ENCODE measurements at places on chromosomes 16 and 17.
A peak's percentile ranks its signal among the peaks of the same experiment; 100 is the strongest.

GRCh38 chr17:40515011-40515410, 13.6 kb upstream of the TNS4 start:
- no peak for DNase-seq

- DNase-seq: no peak
These were observed 13.8 kb upstream of the MTSS2 start for GRCh38 chr16:70699696-70700095.

DNA sequence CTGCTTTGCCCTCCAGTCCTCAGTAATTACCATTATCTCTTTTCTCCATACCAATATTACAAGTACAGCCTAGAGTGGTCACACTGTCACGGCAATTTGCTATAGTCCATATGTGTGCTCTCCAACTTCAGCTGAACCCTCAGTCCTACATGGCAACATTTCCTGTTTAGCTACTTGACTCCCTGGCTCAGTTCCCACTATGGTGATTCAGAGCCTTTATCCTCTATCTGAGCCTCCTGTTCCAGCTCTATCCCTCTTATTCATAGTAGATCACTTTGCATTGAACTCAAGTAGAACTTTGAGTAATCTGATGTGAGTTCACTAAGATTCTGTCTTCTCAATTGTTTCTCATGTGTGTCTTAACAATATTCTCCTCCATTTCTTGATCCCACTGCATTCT, 43.7 kb upstream of the GOSR1 start:
- peak; percentile 70 for DNase-seq

GRCh38 chr16:77290451-77291115, 91.4 kb downstream of the SYCE1L start:
- DNase-seq: no peak

DNA sequence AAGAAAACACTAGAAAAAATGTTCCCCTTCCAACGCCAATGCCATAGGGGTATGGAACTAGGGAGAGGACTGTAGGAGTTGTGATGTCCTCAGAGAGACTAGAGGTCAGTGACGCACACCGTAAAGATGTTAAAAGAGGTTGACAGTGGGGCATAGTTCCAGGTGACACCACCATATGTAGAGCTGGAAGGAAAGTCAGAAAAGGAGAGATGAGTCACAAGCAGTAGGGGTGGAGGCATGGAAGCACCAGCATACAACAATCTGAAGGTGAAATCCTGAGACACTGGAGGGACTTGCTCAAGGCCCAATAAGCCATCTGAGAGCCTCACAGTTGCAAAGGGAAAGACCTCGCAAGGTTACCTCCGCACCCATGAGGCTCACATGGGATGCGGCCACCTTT, 76.0 kb downstream of the ZNF18 start:
- DNase-seq: no peak

GRCh38 chr17:17633310-17633709, 41.8 kb upstream of the PEMT start:
- no peak for DNase-seq

DNA sequence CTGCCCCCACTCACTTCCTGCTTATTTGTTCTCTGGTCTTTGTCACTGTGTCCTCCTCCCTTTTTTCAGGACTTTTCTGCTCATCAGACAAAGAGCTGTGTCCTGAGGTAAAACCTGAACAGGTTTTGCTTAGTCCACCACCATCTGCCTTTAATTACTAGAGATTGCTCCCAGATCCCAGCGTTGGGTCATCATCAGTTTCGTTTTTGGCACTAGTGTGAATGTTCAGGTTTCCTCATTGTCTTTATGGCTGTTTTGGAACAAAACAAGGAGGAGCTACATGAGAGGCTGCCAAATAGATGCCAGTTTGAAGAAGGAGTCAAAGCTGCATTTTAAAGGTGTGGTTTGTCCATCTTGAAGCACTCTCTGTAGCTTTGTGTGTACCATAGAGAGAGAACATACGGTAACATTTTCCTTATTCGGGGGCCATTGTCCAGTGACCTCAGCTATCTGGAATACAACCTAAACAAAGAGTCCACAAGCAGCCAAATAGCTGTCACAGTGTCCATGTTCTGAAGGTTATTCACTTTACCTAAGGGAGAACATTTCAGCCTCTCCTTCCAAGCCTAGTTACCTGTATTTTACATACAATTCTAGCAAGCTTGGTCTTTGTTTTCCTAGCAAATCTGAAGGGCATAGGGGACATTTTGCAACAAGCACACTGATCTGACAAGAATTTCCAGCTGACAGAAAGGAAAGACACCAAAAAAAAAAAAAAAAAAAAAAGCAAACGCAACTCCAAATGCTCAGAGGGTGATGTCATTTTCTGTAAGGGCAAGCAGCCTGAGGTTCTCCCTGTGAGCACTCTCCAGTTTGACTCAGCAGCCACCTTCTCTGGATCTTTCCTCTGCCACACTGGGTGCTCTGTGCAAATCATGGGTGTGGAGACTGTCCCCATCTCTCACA, 196.1 kb downstream of the NTN1 start:
- DNase-seq: peak; percentile 68

DNA sequence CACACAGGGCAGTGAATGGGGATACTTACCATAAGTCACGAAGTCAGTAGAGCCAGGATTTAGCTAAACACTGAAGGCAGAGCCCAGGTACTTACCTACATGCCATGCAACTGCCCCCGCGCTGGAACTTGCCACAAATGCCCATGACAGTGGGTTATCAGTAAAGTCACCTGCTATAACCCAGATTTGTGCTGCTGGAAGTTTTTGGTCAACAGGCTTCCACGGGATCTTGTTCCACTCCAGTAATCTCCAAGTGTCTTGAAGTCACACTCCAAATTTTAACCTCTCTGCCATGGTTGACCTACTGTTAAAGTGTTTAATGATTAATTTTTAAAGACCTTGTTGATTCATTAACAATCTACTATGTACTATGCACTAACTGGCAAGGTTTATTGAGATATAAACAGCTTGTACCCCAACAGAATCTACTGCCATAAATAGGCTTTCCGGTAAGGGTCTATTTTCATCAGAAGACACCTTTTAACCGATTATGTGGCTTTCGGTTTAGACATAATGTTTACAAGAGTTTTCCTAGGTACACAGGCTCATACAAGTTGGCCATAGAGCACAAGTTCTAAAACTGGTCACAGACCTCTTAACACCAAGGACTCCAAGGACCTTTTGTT, 6.3 kb upstream of the SLC5A11 start:
- no peak for DNase-seq

- DNase-seq: peak; percentile 6
These were observed 275.5 kb upstream of the IRX5 start for GRCh38 chr16:54655121-54655590.

GRCh38 chr17:81518785-81519283, 6.2 kb upstream of the ACTG1 start:
- no peak for DNase-seq

DNA sequence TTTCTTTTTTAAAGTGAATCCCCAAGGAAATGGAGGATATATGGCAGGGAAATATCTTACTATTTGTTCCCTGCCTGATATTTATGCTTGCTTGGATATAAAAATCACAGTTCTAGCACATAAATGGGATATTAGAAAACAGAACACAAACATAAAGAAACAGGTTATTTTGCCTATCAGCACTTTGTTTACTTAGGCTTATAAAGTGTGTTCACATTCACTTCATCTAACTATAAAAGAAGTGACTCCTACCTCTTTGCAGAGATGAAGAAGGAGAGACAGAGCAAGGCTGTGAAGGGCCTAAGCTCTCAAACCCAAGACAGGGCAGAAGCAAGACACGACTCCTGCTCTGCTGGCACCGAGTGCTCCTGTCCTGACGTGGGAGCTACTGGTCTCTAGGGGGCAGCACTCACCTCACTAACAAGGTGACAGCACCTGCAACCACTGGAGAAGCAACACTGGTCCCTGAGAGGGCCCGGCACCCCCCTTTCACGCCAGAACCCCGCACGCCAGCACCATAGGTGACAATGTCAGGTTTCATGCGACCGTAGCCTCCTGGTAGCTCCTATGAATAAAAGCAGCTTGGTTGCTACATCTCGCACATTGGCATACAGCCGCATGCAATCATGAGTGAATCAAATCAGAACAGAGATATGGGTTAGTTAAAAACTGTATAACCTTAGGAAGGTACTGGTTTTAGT, 32.0 kb downstream of the MBTPS1 start:
- peak; percentile 15 for DNase-seq

DNA sequence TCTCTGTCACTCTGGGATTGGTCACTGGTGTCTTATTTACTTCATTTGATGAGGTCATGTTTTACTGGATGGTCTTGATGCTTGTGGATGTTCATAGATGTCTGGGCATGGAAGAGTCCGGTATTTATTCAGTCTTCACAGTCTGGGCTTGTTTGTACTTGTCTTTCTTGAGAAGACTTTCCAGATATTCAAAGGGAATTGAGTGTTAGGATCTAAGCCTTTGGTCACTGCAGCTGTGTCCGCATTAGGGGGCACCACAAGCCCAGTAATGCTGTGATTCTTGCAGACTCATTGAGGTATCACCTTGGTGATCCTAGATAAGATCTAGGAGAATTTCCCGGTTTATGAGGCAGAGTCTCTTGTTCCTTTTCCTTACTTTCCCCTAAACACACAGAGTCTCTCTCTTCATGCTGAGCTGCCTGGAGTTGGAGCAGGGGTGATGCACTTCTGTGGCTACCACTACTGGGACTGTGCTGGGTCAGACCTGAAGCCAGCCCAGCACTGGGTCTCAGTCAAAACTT, 214.7 kb downstream of the SPECC1 start:
- no peak for DNase-seq

DNA sequence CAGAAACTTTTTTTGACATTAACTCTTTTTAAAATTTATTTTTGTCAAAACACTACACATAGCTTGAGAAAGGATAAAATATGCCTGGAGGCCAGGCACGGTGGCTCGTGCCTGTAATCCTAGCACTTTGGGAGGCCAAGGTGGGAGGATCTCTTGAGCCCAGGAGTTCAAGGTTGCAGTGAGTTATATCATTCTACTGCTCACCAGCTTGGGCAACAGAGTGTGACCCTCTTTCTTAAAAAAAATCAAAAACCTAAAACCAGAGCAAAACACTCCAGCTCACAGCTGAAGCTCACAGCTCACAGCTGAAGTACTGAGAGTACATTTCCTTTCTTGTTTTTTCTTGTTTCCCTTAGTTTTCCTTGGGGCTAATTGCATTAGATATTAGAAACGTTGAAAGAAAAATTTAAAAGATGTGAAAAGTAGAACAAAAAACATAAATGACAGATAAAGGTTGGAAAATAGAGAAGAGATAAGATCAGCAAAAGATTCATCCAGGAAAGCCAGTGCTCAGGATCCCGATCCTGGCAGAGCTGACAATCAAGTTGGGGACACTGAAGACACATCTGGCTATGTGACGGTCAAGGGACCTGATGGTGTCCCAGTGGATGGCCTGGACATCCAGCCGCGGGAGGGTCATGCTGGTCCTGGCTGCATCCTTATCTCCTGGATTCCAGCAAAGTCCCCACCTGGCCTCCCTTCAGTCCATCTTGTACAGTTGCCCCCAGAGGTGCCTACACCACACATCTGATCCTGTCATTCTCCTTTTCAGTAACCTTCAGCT, 9.8 kb downstream of the CHST6 start:
- no peak for DNase-seq

- no peak for DNase-seq
These were observed 18.1 kb downstream of the ITPRIPL2 start for GRCh38 chr16:19131825-19132218.

DNA sequence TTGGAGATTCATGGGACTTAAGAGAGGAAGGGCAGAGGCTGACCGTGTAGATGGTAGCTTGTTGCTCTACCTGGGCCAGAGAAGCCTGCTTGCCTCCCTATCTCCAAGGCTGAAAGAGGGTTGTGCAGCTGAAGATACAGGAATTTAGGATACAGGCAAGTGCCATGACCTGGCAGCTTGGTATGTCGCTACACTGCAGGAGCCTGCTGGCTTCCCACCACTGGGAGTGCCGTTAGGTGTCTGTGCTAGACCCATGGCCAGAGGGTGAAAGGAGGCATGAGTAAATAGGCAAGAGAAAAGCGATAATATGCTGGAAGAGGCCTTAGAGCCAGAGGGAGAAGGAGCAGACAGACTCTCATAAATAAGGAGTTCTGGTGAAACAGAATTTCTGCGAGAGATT, 10.6 kb downstream of the NAA60 start:
- no peak for DNase-seq

DNA sequence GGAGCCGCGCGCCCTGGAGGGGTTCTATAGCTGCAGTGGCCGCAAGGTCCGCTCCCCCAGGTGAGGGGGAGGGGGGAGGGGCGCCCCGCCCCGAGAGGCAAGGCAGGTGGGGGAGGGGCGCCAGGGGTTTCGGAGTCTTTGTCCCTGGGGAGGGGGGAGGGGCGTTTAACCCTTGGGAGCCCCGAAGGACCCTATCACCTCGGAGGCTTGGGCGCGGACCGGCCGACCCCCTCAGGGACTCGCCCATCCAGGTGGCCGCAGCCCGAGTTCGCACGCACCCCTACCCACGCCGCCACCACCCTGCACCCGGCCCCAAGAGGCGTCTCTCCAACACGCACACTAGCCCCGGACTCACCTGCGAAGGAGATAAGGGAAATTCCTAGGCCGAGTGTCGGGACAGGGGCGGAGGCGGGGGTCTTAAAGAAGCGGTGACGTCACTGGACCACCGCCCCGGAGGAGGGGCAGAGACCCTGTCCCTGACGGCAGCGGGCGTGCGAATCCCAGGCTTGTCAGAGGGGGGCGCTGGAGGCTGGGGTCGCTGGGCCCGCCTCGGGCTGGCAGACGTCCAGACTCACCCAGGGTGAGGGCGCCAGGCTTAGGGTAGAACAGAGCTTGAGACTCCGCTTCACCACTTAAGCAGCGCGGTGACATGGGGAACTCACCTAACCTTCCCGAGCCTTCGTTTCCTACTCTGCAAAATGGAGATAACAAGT, at the start of gene CLDN6:
Gene CLDN6, minus strand, starts transcription at position 390 of the 713 bp plus-strand sequence. CDS start 2,162 bp downstream, outside the sequence.
- no peak for DNase-seq

DNA sequence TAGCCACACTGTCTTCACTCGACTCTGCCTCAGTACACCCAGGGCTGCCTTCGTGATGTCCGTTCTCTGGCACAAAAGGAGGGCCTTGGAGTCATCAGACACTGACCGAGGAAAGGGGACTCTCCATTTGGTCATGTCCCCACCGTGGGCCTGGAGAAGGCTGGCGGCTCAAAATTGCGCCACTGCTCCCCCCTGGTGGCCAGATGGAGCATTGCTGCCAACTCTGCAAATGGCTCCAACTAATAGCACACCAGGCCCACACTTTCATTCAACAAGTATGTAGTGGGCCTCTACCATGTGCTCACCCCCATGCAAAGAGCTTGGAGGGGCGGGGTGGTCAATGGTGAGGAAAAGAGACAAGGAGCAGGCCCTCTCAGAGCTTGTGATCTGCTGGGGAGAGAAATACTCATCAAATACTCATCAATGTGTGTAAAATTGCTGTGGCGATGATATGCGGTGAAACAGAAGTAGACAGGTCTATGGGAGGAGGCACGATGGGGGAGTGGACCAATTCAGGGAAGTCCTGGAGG, 5.2 kb upstream of the GRIN2C start:
- DNase-seq: peak; percentile 24

Measured in fibroblast of skin of left quadriceps (primary cell).